IMR-90 (cell line): ENCODE measurements at places on chromosomes 16 and 17.
A peak's percentile ranks its signal among the peaks of the same experiment; 100 is the strongest.

GRCh38 chr16:85699628-85700027, 10.9 kb upstream of the GINS2 start:
- peak; percentile 75 for DNase-seq

GRCh38 chr16:65342231-65342866, 220.5 kb upstream of the CDH11 start:
- no peak for DNase-seq

DNA sequence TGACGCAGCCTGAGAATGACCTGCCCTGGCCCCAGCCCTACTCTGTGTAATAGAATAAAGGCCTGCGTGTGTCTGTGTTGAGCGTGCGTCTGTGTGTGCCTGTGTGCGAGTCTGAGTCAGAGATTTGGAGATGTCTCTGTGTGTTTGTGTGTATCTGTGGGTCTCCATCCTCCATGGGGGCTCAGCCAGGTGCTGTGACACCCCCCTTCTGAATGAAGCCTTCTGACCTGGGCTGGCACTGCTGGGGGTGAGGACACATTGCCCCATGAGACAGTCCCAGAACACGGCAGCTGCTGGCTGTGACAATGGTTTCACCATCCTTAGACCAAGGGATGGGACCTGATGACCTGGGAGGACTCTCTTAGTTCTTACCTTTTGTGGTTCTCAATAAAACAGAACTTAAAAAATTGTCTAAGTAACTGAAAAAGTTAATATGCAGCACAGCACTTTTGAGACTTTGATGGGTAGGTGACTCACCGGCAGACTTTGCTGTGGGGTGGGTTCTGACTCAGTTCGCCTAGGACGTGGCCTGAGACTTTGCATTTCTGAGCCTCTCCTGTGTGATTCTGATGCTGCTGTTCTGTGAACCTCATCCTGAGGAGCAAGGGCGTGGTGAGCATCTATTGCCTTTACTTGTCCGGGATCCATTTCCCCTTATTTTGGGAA, 5.7 kb downstream of the LAT start:
- DNase-seq = no peak

DNA sequence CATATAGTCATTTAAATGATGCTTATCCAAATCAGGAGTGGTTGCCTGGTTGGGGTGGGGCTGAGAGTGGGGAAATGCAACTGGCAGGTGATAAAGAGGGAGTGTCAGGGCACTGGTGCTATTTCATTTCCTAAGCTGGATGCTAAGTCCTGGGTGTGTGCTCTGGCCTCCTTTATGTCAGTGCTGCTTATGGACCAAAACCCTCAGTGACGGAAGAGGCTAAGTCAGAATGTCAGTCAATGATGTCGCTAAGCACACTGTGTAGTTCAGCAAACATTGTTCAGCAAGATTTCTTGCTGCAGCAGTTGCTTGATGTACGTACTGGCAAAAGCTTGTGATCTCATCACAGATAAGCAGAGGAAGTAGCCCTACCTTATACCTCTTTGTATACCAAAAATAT, 16.4 kb upstream of the FLCN start:
- DNase-seq = no peak

DNA sequence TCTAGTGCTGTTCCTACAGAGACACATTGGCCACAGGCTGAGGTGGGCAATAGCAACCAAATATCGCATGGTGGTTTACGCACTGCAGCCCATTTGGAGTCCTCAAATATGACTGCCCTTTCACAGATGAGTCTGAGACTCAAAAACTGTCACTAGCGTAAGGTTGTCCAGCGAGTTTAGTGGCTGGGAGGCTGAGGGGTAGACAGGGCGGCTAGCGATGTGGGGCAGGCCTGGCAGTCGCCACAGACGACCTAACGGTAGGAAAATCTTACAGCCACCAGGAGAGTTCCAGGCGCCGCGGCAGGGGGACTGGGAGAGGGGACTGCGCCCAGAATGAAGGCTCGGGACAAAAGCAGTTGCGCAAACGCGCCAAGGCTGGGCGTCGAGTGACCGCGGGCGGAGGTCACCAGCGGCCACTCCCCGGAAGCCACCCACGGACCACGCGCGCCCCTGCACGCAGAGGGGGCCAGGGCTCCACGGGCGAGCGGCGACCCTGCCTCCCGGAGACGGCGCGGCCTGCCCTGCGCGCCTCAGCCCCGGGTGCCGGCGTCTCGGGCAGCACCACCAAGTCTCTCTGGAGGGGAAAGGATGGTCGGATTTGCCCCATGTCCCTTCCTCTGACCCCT, 699 bp upstream of the MAP1LC3B start:
- no peak for DNase-seq

DNA sequence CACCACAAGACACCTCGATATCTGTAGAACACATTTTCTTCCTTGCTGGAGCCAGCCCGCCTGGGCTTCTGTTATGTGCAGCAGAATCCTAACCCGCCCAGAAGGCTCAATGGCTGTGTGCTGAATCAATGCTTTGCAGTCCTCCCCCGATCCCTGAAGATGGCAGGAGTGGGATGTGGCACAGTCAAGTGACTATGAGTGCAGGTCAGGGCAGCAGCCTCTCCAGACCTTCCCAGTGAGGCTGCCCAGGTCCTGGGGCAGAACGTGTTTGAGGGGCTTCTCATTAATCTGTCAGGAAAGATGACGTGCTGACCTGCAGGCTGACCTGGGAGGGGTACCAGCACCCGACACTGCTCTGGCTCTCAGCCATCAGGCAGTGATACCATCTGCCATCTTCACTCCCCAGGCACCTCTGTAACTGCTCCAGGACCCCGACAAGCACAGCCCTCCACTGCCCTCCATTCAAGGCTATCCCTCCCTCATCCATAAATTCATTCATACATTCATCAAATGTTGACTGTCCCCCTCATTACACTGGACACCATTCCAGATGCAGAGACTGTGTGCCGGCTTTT, 35.2 kb downstream of the LRRC75A start:
- no peak for DNase-seq

- DNase-seq = peak; percentile 40
Observed at GRCh38 chr17:61460796-61461585, 8.8 kb downstream of the TBX4 start.
